ENCODE measurements at places on chromosomes 4 and X. TPM values are rescaled to one million over a fixed set of nuclear protein-coding genes. Genes with fewer than 3 reads are reported as not detected.

PASD1 gene
- not detected for total RNA-seq

KLF3 gene
- 30.2 TPM for total RNA-seq

GYPE gene
- total RNA-seq: 0.39 TPM

NOA1 gene
- total RNA-seq: 38.1 TPM

TLR10 gene
- not detected for total RNA-seq

PPP2R2C gene
- 0.65 TPM for total RNA-seq

UGT8 gene
- total RNA-seq: under 0.01 TPM
